ENCODE measurements at places on chromosomes 5 and 9.

GRCh38 chr5:62296998-62297397 lies 9.0 kb upstream of the KIF2A start:
- no peak for DNase-seq

DNA sequence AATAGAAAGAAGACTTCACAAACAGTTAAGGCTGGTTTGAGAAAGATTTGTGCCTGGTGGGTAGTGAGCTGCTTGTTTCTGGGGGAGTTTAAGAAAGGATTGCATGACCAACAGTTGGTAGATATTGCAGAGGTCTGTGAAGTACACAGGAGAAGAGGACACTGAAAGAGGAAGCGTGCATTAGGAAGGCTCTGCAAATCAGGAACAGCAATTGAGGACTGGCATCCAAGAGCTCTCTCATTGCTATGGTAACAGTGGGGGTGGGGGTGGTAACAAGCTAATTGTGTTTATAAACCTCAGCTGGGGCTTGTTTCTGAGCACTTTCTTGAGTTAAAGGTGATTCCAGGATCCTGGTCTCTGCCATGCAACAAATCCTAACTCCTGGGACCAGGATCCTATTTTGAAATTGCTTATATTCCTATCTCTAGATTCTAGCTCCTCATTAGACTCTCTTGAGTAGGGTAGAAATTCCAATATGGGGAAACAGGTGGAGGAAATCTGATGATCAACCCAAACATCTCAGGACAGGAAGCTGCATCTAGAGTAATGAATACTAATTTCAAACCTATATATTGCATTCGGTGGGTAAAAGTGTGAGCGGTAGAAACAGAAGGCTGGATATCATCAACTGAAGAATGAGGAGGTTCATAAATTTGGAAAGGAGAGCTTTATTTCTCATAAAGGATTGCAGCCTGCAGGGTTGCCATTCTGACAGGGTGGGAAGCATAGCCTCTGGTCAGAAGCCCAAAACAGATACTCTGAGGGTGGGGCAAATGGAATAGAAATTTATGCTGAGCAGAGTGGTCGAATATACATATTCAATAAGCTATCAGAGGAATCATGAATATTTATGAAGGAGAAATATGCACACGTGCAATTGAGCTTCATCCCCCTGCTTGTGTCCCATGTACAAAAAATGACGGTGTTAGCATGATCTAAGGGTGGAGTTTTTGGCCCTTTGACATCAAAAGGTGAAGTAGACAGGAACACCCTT lies 79.4 kb downstream of the PTTG1 start:
- DNase-seq, result no peak

DNA sequence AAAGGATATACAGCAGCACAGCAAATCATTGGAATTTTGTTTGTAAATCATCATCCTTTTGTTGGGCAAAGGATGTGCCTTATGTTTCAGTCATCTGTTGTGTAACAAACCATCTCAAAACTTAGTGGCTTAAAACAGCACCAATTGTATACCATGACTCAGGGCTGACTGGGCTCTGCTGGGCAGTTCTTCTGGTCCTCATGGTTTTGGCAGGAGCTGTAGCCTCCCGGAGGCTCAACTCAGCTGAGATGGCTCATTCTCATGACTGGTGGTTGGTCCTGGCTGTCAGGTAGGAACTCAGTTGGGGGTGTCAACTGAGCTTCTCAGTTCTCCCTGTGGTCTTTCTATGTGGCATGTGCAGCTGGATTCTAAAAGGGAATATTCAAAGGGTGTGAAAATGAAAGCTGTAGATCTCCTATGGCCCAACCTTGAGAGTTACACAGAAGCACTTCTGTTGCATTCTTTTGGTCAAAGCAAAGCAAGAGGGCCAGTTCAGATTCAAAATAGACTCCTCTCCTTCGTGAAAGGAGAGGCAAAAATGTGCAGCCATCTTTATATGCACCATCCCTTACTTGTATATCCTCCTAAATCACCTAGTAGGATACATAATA lies 39.1 kb upstream of the CPEB4 start:
- no peak for DNase-seq

- no peak for DNase-seq
Measured at GRCh38 chr5:126732716-126733115, 44.2 kb upstream of the LMNB1 start.

DNA sequence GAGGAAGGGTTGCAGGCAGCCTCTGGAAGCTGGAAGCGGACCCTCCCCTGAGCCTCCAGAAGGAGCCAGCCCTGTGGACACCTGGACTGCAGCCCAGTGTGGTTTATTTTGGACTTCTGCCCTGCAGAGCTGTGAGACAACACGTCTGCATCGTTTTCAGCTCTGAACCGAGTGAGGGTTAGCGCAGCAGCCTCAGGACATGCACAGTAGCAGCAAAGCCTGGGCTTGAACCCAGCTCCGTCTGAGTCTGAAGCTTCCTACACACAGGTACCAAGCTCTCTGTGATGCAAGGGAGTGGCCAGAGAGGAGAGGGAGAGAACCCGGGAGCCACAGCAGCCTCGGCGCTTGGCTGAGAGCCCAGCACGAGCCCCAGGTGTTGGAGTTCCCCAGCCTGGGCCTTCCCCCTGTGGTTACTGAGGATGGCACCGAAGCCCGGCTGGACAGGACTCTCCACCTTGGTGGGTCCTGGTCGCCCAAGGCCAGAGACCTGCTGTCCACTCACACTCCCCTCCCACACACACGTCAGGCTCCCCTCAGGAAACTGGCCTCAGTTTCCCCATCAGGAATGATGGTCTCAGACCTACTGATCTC lies 128.2 kb downstream of the OLFM1 start:
- no peak for DNase-seq

GRCh38 chr9:130411566-130411915 lies 33.2 kb upstream of the ASS1 start:
- no peak for DNase-seq

GRCh38 chr9:6907772-6908381 lies 150.1 kb downstream of the KDM4C start:
- peak; percentile 32 for DNase-seq

DNA sequence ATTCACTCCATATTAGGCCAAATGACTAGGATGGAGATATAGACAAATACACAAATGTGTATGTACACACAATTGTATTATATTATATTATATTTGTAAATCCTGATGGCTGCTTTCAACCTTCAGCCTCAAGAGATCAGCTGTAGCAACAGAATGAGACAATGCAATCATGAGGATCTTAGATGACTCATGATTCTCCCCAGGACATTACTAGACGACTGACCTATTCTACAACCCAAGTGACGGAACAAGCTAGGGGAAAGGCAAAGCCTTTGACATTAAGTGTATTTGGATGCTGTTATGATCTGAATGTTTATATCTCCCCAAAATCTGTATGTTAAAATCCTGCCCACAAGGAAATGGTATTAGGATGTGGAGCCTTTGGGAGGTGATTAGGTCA lies 66.5 kb downstream of the COX7C start:
- DNase-seq, result no peak

- peak; percentile 25 for DNase-seq
Measured at GRCh38 chr5:132237141-132237540, 9.5 kb upstream of the P4HA2 start.

DNA sequence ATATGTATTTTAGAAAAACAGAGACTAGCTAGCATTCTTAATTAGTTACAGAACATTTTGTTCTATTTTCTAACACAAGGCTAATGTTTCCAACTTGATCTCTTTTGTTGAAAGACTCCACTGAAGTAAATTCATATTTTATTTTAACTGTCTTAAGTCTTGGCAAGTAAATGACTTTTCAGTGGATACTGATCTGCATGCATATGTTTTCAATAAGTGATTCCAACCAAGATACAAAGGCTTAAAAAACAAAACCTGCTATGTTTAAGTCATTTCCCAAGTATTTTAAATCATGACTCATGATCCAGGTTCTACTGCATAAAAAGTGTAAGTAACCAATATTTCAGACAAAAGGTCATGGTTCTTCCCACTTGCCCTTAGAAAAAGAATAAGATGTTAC lies 5.7 kb downstream of the CDO1 start:
- peak; percentile 89 for DNase-seq

DNA sequence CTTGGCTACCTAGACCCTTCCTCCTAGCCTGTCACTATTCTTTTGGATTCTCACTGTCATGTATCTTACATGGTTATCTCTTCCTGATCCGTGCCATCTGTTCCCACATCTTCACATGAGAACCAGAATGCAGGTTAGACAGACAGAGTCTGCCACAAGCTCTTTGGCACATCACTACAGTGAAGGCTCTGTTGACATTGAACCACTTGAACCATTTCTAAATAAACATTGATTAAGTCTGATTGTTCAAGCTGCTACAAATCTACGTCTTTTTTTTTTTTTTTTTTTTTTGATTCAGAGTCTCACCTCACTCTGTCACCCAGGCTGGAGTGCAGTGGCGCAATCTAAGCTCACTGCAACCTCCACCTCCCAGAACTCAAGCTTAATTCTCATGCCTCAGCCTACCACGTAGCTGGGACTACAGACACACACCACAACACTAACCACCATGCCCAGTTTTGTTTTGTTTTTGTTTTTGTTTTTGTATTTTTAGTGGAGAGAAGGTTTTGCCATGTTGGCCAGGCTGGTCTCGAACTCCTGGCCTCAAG lies 85.1 kb upstream of the LRRTM2 start:
- no peak for DNase-seq

DNA sequence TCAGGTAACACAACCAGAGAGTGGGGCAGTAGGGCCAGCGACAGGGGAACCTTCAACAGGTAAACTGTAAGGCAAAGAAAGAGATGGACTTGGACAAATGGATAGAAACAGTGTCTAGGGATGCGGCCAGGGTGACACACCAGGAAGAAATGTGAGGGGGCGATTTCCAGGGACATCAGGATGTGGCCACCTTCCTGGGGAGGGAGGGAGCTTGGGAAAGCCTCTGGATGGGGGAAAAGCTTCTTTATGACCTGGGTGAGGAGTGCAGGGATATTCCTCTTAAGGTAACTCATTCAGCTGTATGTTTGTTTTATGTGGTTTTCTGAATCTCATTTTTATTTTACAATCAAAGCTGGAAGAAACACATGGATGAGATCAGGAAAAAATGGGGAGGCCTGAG lies 11.9 kb upstream of the NXNL2 start:
- DNase-seq, result peak; percentile 60

DNA sequence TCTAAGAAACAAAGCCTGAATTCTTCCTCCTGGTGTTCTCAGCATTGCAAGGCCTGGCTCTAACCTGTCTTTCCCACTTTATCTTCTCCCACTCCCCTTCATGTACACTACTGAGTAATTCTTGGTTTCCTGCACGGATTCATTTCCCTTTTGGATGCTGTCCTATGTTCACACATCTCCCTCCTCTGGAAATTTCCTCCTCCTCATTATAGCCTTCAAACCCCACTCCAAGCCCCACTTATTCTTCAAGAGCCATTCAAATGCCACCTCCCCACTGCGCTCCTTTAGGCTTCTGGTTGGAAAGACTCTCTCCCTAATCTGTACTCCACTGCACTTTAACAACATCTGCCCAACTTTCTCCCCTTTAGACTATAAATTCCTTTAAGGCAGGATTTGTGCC lies 28.2 kb upstream of the C5orf63 start:
- DNase-seq, result no peak

DNA sequence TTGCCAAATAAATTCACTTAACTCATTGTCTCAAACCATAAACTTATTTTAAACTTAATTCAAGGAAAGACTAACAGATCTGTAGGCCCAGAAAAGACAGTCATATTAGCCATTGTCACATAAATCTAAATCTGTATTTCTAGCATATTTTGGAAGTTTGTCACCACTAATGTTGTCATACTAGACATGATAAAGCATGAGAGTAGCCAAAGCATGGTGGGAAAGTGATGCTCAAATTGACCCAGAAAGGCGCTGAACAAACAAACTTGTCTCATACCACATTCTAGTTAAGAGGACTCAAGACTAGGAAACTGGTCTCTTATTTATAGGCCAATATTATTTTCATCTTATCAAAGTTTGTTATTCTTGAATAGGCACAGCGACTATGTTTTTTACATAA lies 99.4 kb downstream of the VCAN start:
- no peak for DNase-seq

DNA sequence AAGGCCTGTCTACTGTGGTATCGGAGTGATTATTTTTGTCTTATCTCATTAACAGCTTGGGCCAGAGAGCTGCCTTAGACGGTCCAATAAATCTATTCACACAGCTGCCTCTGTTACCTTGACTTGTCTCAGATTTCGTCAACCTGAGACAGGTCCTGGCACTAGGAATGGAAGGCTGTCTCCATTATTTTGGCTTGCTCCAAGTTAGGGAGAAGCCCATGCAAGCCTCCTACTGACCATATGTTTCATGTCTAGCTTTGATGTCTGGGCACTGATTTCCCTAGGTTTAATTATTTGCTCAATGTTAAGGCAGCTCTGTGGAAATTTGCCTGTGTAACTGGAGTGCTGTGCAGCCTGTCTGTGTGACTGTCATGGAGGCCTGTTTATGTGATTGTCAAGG lies 12.4 kb upstream of the RALGPS1 start:
- no peak for DNase-seq

DNA sequence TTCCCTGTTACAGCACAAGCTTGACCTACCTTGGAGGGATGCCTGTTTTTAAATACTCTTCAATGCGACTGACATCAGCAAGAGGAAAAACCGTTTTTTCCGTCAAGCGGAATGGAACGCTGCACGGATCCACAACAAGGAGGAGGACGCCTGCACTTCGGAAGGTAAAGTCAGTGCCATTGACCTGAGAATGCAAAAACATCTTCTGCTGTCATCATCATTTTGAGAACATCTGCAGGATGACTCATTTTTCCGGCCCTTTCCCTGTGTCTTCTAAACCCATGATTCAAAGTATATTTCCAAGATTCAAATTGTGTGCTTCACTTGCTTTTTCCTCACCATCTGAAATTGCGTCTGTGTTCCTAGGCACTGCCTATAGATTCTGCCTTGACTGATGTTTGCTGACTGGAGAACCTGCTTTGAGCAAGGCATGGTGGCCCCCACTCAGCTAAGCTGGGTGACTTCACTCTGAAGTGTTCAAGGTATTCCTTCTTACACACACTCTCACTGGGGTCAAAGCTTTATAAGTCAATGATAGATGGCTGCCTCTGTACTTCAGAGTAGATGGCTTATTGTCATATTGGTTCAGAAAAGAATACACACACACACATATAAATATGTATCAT lies 78.1 kb downstream of the CEMIP2 start:
- peak; percentile 33 for DNase-seq

GRCh38 chr5:174252121-174252520 lies 206.6 kb downstream of the NSG2 start:
- DNase-seq, result no peak

DNA sequence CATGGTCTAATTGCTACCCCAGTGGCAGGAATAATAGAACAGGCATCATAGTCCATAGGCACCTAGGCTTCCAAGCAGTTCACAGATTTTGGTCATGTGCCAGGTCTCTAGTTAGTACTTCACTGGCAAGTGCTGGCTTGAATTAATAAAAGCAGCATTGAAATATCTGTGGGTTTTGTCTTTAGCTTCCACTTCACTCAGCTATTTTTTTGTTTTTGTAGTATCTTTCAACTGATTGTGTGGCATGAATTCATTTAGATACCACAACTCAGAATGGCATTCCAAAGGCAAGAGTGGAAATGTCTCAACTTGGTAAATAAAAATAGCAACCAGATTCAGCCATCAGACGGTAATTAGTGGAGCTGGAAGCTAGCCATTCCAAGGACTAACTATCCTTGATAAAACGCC lies 27.9 kb upstream of the ITGA2 start:
- DNase-seq, result peak; percentile 49

- DNase-seq, result no peak
Measured at GRCh38 chr5:113293975-113294310, 140.8 kb downstream of the TSSK1B start.
